Neuronal stem cell (in vitro differentiated cells): ENCODE measurements at places on chromosomes 5 and 9.

- DNase-seq, result no peak
Observed at GRCh38 chr9:129595903-129596540, 24.9 kb downstream of the C9orf50 start.

DNA sequence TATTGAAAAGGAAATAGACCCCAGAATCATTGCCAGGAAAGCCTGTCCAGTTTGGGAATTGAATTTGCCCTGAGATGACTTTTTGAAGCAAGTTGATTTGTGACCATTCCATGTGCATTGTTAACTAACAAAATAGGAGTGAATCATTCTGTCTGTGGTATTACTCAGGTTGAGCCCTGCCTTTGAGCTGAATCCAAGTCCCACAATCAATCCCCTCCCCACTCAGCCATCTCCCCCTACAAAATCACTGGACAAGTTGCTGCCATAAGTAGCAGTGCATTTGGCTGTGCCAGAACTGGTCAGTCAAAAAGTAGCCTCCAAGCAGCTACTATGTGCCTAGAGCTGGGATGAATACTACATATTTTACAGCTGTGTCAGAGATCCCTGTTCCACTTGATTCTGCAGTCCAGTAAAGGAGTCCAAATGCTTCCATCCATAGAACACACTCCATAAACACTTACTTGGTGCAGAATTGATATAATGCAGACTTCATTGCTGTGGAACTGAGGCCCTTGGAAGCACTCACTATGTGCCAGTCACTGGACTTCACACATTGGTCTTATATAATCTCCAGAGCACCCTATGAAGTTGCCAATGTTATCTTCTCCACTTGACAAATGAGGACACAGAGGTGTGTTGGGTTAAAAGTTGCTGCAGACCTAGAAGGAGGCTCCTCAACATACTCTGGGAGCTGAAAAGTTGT, 96.1 kb downstream of the ZNF462 start:
- DNase-seq, result no peak

- DNase-seq, result peak; percentile 24
Observed at GRCh38 chr9:72149231-72149975, at the start of gene GDA. TSS of gene GDA (plus strand) at chr9:72149440. CDS start at chr9:72149560, 120 bp downstream.

- no peak for DNase-seq
Observed at GRCh38 chr5:17360879-17361278, 137.2 kb upstream of the TAF11L2 start.

GRCh38 chr5:180133060-180133459, 61.5 kb upstream of the RNF130 start:
- DNase-seq, result no peak

GRCh38 chr5:88487066-88487465, 218.4 kb upstream of the TMEM161B start:
- no peak for DNase-seq

- DNase-seq, result peak; percentile 33
Observed at GRCh38 chr5:39578887-39579497, 154.2 kb upstream of the DAB2 start.

GRCh38 chr5:4720831-4721230, 419.3 kb upstream of the ADAMTS16 start:
- DNase-seq, result no peak

- DNase-seq, result no peak
Observed at GRCh38 chr5:72847439-72847838, 31.0 kb downstream of the TNPO1 start.

DNA sequence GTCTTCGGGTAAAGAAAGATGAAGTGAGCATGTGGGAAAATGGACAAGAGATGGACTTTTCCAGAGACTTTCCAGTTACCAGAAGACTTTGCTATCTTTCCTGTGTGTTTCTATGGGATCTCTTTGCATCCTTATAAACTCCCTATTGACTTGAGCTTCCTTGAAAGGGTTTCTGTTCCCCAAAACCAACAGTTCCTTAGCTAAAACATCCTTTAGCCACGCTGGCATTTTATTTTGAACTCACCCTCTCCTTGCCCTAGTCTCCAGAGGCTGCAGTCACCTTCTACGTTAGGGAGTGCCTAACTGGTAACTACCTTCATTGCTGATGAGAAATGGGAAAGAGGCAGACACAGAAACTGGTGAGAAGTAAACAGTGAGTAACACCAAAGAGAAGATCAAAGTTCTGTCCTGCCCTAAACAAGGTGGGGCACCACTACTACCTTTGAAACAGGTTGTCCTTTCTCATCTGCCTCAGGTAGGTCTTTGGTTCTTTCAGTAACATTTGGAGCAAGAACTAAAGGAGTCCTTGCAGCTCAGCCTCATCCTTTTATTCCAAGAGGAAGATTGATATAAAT, 402.9 kb downstream of the ENC1 start:
- no peak for DNase-seq

DNA sequence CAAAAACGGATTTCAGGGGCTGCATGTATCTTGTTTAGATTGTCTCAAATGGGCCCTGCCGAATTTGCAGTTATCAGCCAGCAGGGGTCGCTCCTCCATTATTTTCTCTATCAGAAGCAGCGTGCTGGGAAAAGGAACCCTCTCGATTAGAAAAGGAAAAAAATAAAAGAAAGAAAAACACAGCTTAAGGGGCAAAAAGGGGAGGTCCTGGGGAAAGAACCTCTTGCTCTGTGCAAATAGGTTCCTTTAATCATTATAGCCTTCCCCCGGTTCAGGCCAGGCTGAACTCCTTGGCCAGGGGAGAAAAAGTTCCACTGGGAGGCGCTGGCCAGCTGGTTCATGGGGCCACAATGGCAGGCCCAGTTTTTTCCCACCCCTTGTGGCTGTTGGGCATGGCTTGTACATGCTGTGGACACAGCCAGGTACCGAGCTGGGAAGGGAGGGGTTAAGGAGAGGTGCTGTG, 25.0 kb upstream of the CAPSL start:
- DNase-seq, result no peak

- no peak for DNase-seq
Observed at GRCh38 chr5:96577909-96578308, 84.3 kb upstream of the CAST start.

DNA sequence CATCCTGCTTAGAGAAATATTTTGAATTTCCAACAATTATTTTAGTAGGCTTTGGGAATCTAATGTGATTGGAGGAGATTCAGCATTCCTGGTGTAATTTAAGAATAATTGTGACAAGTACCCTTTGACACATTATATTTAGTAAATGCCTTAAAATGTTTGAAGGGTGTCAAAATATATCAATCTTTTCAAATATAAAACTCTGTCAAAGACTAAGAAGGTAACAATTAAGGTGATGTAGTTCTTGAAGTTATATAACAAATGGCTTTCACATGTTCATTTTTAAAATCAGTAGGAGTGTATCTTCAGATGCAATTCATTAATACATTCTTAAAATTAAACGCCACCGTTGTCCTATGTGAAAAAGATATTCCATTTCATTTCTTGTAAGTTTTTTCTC, 1977.1 kb upstream of the CDH9 start:
- DNase-seq, result no peak

DNA sequence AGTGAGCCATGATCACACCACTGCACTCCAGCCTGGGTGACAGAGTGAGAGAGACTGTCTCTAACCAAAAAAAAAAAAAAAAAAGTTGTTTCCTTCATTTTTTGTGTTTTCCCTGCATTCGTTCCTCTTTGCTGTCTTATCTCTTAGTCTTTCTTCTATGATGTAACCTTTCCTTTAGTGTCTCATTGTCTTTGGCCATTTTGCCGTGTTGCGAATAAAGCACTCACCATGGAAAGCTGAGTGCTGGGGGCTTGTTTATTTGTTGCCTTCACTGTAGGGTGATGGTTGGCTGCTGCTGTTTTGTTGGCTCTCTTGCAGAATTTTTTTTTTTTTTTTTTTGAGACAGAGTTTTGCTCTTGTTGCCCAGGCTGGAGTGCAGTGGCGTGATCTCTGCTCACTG, 7.7 kb downstream of the EHMT1 start:
- no peak for DNase-seq

DNA sequence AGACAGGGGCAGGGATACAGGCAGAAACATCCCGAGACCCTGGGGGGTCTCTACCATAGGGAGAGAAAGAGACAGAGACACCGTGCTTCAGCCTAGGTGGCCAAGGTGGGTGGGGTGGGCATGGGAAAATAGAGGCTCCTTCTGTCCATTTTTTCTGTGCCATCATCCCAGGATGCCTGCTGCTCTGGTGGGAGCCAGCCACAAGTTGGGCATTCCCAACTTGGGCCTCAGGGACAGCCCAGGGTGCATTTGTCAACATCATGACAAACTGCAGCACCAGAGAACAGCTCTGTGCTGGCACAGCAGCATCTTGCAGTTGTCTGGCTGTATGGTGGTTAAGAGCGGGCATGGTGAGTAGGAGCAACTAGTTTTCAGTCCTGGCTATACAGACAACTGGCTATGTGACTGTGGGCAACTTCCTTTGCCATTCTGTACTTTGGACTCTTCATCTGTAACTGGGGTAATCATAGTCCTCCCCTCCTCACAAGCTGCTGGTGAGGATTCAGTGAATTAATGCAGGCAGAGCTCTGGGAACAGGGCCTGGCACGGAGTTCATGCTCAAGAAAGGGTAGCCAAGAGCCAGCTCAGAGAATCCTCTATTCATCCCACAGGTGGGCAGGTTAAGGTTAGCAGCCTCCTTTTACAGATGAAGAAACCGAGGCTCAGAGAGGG, 100.4 kb downstream of the RGS3 start:
- no peak for DNase-seq

- no peak for DNase-seq
Observed at GRCh38 chr5:126056851-126057622, 366.2 kb upstream of the GRAMD2B start.

GRCh38 chr9:128580731-128581130, 28.3 kb downstream of the SPTAN1 start:
- no peak for DNase-seq

DNA sequence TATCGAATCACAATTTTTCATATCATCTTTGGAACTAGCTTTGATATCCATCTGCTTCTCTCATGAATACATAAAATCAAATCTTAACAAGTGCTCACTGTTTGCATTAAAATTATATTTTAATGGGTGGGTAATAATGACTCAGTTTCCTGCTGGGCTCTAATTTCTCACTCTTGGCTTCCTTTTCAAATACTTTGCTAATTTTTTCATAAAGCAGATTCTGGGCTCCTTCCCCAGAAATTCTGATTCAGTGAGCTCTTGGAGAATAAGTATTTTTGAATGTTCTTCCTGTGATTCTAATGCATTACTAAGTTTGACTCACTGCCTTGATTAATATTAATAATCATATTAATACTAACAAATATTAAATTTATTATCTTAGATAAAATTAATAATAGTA, 48.9 kb downstream of the YIPF5 start:
- no peak for DNase-seq

- DNase-seq, result no peak
Observed at GRCh38 chr9:113343732-113344231, 3.7 kb upstream of the WDR31 start.

DNA sequence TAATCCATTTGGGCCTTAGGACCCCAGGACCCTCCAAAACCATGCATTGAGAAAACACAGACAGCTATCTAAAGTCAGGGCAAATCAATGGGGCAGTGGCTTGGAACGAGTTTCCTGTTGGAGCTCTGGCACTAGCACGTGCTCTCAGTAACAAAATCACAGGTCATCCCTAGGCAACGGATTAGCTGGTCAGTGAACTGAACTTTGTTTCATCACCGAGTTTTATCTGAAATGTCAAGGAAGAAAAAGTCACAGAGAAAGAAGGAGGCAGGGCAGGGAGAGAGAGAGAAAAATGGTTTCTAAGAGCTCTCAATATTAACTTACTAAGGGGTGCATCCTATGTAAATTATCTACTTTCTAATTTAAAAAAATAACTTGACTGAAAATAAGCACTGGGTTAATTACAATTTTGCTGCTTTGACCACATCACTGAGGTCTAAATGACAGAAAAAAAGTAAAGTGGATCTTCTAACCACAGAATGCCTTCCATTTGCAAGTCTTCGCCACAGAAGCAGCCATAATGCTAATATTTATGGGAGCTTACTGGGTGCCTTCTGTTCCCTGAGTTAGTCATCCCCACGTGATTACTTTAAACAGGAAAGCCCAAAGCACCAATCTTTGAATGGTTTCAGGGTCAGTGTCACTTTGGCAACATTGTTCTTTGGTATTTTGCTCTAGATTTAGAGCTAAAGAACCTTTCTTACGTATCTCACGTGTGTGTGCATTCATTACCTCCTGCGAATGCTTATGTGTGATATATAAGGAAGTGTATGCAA, 503.9 kb downstream of the RASEF start:
- DNase-seq, result no peak

DNA sequence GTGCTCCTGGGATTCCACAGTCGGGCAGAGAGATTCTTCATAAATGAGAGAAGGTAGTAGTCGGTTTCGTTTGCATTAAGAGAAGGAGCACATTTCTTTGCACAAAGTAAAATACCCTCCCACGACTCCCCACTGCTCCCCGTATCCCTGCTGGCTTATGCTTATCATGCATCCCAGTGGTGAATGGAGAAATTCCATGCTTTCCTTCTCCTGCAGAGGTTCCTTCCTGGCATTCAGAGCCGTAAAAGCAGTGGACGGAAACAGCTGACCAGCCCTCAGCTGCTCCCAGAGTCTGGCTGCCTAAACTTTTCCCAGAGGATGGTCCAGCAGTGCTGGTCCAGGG, 93.1 kb downstream of the C9orf152 start:
- no peak for DNase-seq

GRCh38 chr5:130198927-130199326, 294.7 kb downstream of the CHSY3 start:
- no peak for DNase-seq

GRCh38 chr5:154683101-154683880, 71.9 kb upstream of the LARP1 start:
- DNase-seq, result no peak

- no peak for DNase-seq
Observed at GRCh38 chr5:109454731-109455505, 45.1 kb upstream of the PJA2 start.

GRCh38 chr9:37939575-37940095, 35.7 kb upstream of the SLC25A51 start:
- no peak for DNase-seq

DNA sequence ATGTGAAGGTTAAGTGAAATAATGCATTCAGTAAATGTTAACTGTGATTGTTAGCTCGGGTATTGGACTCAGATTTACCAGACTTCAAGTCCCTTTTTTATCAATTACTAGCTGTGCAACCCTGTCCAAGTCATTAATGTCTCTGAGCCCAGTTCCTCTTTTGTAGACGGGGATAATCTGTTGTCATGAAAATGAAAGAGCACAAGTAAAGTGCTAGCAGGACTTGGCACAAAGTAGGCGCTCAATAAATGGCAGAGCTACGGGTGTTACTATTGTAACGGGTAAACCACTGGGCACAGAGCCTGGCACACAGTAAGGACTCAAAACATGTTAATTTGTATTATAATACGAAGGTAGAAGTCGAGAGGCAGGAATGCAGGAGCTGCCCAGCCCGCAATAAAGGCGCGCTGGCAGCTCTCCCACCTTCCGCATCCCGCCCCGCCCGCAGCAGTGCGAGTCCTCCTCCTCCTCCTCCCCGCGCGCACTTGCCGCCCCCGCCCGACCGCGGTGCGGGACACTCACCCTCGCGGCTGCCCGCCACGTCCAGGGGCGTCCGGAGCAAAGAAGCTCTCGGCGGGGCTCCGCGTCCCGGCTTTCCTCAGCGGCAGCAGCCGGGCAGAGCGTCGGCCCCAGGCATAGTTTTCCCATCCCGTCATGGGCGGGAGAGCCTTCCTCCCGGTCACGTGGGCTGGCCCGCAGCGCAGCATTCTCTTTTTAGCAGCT, at the start of gene C1QTNF2:
TSS of gene C1QTNF2 (minus strand) at position 637 of the 723 bp plus-strand sequence. CDS start 15,615 bp downstream, outside the sequence.
- peak; percentile 29 for DNase-seq
